ENCODE measurements at places on chromosomes 4 and X.

DNA sequence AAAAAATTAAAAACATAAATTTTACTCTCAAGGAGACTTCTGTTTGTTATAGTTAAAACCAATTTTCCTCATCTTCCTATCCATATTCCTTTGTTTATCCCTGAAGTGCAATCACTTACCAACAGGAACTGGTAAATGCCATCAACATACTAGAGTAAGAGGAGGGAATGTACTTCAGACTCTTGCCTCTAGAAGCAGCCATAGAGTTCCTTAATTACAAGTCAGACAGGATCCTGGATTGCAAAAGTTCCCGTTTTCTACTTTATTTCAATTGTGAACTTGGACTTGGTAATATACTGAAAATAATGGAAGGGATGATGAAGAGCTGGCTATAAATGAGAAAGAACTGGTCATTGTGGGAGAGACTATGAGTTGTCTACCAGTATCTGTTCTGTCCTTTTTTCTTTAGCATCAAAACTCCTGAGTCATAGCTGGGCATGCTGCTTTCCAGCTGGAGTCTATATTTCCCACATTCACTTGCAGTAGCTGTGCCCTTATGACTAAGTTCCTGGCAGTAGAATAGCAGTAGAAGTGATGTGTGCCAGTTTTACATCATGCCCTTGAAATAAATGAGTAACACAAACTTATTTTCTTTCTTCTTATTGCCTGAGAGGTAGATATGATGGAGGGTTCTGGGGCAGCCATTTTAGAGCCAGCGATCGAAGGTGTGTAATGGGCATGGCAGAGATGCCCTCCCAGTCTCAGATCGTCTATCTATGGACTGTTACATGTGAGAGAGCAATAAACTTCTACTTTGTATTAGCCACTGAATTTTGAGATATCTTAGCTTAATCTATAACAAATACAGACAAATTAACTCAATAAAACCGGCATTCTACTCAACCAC lies 26.8 kb upstream of the SPARCL1 start:
- no peak for DNase-seq

DNA sequence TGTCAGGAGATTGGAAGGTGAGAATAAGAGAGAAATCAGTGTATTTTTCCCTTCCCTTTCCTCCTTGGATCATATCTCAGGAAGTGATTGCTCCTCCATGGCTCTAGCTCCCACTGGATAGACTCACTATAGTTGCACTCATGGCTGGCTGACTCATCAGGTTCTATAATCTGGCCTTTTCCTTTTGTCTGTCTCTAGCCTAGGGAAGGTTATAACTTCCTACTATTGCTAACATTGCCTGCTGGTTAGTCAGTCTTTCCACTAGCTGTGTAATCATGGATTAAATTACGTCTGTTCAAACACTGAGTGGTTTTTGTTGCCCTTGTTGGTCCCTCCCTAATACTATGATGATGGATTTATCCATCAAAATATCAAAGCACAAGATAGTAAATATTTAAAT lies 195.5 kb upstream of the VEGFC start:
- DNase-seq = no peak

GRCh38 chr4:75555294-75556164 lies at the start of gene ODAPH:
TSS of gene ODAPH (plus strand) at chr4:75556066. CDS start at chr4:75556083, 17 bp downstream.
- DNase-seq = no peak

- no peak for DNase-seq
Observed at GRCh38 chr4:13891544-13891939, 264.0 kb upstream of the BOD1L1 start.

- no peak for DNase-seq
Observed at GRCh38 chr4:11634283-11634682, 205.6 kb upstream of the HS3ST1 start.

DNA sequence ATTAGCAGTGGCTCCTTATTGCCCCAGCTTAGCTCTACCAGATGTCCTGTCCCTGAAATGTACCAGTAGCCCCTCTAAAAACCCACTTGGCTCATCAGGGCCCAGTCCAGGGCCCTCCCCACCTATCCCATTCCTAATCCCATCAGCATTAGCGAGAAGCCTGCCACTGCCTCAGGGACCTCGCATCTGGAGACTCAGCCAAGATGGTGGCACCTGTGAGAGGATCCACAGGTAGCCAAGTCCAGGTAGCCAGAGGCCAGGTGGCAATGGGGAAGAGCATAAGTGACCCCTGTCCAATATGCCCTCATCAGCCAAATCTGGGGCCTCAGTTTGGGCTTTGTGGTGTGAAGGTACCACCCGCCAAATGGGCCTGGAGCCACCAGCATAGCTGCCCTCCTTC lies 97.7 kb downstream of the MAMLD1 start:
- no peak for DNase-seq

- DNase-seq = no peak
Observed at GRCh38 chr4:147582386-147583060, 34.7 kb upstream of the TMEM184C start.

DNA sequence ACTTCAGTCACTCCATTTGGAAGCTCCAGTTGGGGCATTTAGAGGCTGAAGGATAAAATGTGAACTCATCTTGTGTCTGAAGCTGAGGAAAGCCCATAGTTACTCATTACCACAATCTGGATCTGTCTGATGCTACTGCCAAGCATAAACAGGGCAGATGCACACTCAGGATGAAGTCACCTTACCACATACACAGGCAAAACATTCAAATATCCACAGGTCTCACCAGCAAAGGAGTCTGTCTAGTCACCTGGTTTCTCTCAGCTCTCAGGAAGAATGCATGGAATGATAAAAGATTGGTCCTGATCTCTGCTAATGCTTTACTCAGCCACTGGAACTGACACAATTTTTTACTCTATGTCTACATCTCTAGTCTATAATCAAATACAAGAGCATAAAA lies 13.0 kb upstream of the ODAPH start:
- no peak for DNase-seq

DNA sequence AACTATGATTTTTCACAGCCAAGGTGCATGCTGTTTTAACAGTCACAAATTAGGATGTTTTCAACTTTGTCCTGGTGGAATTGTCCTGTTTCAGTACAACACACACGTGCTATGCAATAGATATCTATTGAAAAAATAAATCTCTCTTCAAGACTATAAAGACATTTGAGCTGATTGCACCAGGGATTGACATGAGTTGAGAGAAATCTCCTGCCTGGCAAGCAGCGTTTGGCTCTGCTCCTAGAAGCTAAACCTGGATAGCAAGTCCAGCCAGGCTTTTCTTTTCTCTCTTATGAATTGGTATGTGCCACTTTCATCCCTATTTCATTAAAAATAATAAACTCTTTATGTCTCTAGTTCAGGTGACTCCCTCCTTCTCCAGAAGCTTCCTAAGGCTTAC lies 16.6 kb upstream of the NPNT start:
- no peak for DNase-seq

- no peak for DNase-seq
Observed at GRCh38 chr4:116223040-116223732, 862.2 kb downstream of the TRAM1L1 start.

GRCh38 chr4:164606478-164606877 lies 147.5 kb upstream of the SMIM31 start:
- no peak for DNase-seq
